Ascending aorta (tissue), 2 donors: ENCODE measurements at places on chromosomes 12 and 14. TPM values are rescaled to one million over a fixed set of nuclear protein-coding genes. Genes with fewer than 3 reads are reported as not detected.

DNA sequence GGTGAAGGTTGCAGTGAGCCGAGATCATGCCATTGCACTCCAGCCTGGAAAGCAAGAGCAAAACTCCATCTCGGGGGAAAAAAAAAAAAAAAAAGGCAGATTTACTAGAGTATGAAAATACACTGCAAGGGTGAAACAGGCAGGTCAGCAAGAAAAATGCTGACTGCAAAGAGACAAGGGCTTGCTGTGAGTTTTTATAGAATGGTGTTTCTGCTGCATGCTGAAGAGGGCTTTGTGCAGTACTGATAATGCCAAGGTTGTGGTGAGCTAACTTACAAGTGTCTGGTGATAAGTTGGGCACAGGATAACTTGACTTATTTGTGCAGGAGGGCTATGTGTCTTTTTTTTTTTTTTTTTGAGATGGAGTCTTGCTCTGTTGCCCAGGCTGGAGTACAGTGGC, 25.9 kb upstream of the SRP54 start:
- no peak for DNase-seq

DNA sequence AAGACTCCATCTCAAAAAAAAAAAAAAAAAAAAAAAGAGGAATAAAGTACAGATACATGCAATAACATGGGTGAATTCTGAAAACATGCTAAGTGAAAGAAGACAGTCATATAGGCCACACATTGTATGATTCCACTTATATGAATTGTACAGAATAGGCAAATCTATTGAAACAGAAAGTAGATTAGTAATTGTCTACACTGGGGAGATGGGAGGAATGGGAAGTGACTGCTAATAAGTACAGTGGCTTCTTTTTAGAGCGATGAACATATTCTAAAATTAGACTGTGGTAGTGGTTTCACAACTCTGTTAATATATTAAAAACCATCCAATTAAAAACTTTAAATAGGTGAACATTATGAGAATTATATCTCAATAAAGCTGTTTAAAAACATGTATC, 74.4 kb downstream of the ANKS1B start:
- DNase-seq, result no peak

DNA sequence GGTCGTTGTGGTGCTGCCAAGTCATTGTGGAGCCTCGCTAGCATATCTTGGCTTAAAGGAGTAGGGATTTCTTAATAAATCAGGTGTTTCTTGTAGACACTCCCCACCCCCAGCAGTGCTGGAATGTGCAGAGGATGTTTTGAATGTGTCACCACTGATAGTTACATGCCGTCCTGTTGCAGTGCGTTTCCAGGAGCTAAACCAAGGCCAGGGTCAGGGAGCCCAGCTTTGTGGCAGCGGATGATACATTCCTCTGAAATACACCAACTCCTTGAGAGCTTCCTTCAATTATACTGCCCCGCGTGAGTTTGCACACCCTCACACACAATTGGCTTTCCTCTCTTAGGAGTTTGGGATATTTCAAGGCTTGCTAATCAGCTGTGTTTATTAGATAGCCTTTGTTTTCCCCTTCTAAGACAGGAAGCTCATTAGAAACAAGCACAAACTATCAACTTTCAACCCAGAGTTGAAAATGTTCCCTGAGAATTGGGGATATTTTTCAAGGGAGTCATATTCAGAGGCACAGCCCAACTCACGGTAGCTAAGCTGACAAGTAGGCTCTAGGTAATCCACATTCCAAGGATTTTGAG, 154.9 kb downstream of the C12orf75 start:
- DNase-seq, result no peak

DNA sequence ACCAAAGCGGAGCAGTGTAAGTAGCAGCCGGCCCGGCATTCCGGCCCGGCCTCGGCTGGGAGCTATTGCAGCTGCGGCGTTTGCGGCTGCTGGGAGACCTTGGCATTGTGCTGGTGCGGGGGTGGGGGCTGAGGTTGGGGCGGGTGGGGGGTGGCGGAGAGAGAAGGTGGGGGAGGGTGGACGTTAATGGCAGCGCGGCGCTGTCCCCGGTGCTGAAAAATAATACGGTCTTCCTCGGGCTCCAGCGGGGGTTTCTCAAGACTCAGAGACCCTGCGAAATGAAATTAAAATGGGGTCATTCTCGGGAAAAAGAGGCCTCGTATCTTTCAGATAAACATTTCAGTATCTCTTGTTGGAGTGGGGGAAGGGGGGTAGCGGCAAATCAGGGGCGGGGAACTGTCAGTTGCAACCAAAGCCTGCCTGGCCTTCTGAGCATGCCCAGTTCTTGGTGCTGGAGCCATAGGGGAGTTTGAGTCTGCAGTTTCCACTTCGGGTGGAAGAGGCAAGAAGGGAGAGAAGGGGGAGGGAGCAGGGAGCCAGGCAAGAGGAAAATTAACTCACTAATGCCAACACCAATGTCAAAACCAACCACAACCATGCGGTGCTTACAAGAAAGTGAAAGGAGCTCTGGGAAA, 414 bp downstream of the UNC79 start:
- DNase-seq, result no peak

- DNase-seq, result no peak
Measured at GRCh38 chr14:74426202-74426582, at the start of gene SYNDIG1L. SYNDIG1L (minus strand) TSS chr14:74426210; CDS start chr14:74409744, 16,466 bp downstream.

GRCh38 chr12:96810477-96810876, 96.6 kb upstream of the NEDD1 start:
- DNase-seq, result no peak

GRCh38 chr12:94769047-94769420, 118.7 kb upstream of the TMCC3 start:
- no peak for DNase-seq

DNA sequence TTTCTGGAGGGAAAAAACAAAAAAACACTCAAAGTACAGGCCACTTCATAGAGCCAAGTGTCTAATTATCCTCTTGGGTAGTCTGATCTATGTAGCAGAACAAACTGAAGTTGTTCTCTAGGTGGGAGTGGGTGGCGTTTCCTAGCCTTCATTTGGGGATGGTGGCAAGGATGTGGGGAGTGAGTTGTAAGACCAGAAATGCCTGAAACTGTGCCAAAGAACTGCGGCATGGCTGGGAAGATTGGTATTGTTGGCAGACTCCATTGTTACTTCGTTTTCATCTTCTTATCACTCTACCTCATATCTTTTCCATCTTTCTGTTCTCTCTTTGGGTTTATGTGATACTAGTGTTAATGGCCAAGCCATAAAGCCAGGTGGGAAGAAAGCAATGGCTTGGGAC, 177.3 kb upstream of the DDHD1 start:
- no peak for DNase-seq

DNA sequence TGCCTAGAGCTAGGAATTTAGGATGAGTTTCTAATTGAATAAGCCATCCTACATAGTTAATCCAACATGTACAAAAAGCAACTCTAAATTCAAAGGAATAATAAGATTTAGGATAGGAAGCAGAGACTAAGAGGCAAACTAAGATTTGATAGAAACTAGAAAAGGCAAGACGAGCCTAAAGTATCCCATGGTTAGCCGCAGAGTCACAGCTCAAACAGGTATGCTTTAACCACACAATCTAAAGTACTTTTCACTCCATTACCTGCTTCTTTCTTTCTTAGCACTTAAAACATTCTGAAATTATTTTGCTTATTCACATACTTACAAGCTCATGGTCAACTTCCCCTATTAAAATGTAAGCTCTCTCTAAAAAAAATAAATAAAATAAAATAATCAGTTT, 51.8 kb downstream of the OTOGL start:
- DNase-seq, result no peak

GRCh38 chr12:107331471-107331870, 238.1 kb upstream of the CRY1 start:
- no peak for DNase-seq

DNA sequence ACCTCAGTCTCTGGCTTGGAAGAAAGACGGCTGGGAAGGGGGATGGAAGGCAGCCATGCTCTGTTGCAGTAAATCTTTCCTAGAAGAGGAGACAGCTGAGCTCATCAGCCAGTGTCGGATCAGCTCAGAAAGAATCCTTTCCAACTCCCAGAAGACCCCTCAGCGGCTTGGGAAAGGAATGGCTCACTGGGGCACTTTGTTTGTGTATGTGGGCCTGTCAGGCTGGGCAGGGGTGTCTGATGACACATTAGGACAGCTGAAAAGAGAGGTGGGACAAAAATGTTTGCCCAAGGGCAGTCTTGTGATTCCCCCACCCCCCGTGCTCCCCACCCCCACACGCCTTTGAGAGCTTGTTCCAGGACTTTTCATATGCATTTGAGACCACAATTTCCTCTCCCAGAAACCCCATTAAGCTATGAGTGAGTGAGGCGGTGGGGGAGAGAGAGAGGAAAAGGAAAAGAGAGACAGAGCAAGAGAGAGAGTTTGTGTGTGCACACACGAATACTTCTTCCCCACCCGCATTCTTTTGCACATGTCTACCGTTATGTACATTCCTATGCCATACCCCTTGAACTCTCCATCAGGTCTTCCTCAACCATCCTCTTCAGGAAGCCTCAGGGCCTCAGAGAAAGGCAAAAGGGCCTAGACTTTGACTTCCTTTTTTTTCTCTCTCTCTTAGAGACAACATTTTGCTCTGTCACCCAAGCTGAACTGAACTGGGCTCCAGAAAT, 198.9 kb downstream of the ZFP36L1 start:
- DNase-seq, result peak; percentile 47

DNA sequence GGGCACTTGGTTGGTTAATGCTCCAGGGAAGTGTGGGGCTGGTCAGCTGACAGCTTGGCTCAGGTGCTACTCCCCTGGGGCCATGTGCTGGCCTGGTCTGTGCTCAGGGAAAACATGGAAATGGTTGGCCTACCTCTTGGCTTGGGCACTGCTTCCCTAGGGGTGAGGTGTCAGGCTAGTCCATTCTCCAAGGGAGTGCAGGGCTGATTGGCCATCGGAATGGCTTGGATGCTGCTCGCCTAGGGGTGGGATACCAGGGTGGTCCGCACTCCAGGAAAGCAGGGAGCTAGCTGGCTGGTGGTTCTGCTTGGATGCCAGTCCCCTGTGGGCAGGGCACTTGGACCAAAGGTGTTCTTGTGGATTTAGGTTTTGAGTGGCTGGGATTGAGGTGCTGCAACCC, 245.7 kb downstream of the RAD51B start:
- DNase-seq, result no peak

DNA sequence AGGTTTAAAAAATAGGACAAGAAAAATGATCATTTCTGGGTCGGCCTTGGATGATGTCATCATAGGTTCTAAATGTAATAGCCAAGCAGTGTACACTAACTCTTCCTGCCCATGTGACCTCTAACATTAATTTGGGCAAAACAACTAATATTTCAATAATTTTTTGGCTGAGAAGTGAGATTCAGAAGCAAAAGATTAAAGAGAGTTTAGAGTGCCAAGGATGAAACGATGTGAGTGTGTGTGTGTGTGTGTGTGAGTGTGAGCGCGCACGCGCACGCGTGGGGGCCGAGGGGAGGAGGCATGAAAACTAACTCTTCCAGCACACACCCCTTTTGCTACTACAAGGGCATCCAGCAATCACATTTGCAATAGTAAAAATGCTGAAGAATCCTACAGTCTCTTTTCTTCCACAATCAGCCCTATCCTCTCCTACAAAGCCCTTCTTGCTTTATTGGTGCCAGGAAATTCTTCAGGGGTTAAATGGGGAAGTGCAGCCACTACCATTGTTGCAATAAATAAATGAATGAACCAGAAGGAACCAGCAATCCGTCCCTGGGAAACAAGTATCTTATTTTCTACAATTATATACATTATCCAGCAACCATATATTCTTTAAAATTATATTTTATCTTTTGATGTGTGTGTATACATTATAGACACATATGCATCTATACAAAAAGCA, 52.9 kb downstream of the PEBP1 start:
- DNase-seq, result no peak

MIP gene
- total RNA-seq, result not detected

HHIPL1 gene
- total RNA-seq, result 11.9 TPM

CCT2 gene
- total RNA-seq, result 65.0 TPM

YEATS4 gene
- 4.3 TPM for total RNA-seq

CCDC177 gene
- not detected for total RNA-seq

EPYC gene
- total RNA-seq, result not detected

CCDC196 gene
- not detected for total RNA-seq

CATSPERB gene
- total RNA-seq, result 4.3 TPM
